ENCODE measurements at places on chromosomes 7 and 10.

GRCh38 chr7:41878309-41879295 lies 175.7 kb upstream of the INHBA start:
- no peak for DNase-seq

GRCh38 chr7:122674502-122674901 lies 24.4 kb downstream of the RNF133 start:
- DNase-seq: no peak

- peak; percentile 24 for DNase-seq
Measured at GRCh38 chr7:21568762-21569161, 25.9 kb downstream of the DNAH11 start.

DNA sequence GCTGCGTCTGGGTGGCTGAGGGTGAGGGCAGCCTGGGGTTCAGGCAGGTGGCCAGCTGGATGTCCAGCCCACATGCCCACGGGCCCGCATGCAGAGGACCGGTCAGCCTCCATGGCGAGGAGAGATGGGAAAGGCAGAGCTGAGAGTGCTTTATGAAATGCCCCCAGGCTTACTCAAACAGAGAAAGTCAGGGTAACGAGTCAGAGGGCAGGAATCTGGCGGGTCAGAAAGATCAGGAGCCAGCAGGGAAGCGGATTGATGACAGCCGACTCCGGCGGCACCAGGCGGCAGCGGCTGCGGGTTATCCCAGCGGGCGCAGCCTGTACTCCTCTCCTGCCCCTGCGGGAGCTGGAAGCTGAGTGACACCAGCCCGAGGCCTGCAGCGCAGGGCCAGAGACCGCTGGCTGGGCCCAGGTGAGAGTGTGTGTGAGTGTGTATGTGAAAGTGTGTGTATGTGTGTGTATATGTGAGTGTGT lies 13.4 kb downstream of the SLC13A4 start:
- peak; percentile 15 for DNase-seq

GRCh38 chr10:50234486-50234885 lies 16.8 kb downstream of the ASAH2 start:
- DNase-seq: no peak

DNA sequence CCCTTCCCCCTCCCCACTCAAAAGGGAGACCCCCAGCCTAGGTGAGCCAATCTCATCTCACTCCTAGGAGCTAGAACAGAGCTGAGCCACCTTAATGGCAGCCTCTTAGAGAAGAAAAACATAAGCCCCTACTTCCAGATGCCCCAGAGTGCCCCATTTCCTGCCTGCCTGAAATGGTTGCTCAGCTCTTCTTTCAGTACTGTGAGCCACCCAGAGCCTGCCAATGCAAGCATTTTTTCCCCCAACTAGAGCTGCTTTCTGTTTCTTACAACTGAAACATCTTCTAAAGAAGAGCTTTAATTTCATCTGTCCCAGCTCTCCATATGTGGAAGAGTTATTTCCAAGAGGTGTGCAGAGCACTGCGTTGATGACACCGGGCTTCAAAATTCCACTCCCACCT lies 136.7 kb downstream of the PLPP4 start:
- DNase-seq: no peak

- DNase-seq: peak; percentile 24
Measured at GRCh38 chr7:41559426-41559825, 143.5 kb downstream of the INHBA start.

GRCh38 chr10:111766464-111766863 lies 417.1 kb downstream of the GPAM start:
- no peak for DNase-seq

GRCh38 chr7:139976838-139977656 lies 85.7 kb downstream of the PARP12 start:
- no peak for DNase-seq

- DNase-seq: no peak
Measured at GRCh38 chr7:117800406-117800805, 72.8 kb downstream of the CTTNBP2 start.

- DNase-seq: no peak
Measured at GRCh38 chr10:3179174-3179573, 6.6 kb upstream of the PITRM1 start.

DNA sequence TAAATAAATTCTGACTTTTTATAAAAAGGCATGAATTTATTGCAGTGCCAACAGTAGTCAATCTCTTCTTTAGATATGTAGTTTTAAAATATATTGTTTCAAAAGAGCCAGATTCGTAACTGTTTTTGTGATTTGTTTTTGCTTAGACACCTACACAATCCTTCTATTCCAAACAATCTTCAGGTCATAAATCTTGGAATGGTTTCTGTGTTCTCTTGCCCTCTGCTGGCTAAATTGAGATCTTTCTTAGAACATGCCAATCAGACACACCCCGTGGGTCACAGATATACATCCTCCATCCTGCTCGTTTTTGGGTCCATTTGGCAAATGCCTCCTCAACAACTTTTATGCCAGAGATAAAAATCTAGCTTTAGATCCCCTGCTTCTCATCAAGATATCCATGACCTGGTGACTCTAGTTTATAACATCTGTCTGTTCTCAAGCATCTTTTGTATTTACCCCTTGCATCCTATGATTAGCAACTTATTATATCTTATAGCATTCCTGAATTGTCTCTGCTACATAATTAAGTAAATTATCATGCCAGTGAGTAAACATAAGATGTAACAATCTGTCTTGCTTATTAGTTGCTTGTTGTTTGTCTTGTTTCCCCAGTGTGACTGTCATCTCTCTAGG lies 35.3 kb upstream of the IFRD1 start:
- DNase-seq: no peak

Data from Calu3 (cell line).